ENCODE measurements at places on chromosomes 11 and 22. TPM values are rescaled to one million over a fixed set of nuclear protein-coding genes. Genes with fewer than 3 reads are reported as not detected.

HBB gene
- 65.9 TPM for total RNA-seq

PRR5L gene
- 32.7 TPM for total RNA-seq

SLC35F2 gene
- total RNA-seq, result 22.0 TPM

SPTY2D1 gene
- 24.4 TPM for total RNA-seq

DEFB131B gene
- not detected for total RNA-seq

GGTLC2 gene
- not detected for total RNA-seq

CTSF gene
- total RNA-seq, result 87.4 TPM

LRRC32 gene
- total RNA-seq, result 33.2 TPM

DGCR6 gene
- total RNA-seq, result 1.5 TPM

SYT12 gene
- total RNA-seq, result 0.58 TPM

NCAM1 gene
- 20.3 TPM for total RNA-seq

ELFN2 gene
- total RNA-seq, result 31.2 TPM

APOC3 gene
- 8.4 TPM for total RNA-seq

ANO5 gene
- 10.4 TPM for total RNA-seq

OR2D2 gene
- total RNA-seq, result not detected

CRYBB3 gene
- total RNA-seq, result 1.4 TPM

PGA5 gene
- total RNA-seq, result not detected

SYCE3 gene
- not detected for total RNA-seq

PKDREJ gene
- 0.32 TPM for total RNA-seq

BTBD18 gene
- total RNA-seq, result not detected

OR8D4 gene
- total RNA-seq, result not detected

RABL2B gene
- total RNA-seq, result 38.3 TPM

OR8A1 gene
- not detected for total RNA-seq

ABTB2 gene
- 9.8 TPM for total RNA-seq

SPI1 gene
- total RNA-seq, result 35.3 TPM

SLC22A9 gene
- total RNA-seq, result 0.72 TPM

PHLDA2 gene
- total RNA-seq, result 38.7 TPM

TAF1D gene
- 85.1 TPM for total RNA-seq

MS4A2 gene
- 11.2 TPM for total RNA-seq

GTF2H1 gene
- total RNA-seq, result 35.7 TPM

ESRRA gene
- 97.7 TPM for total RNA-seq

KCNJ5 gene
- total RNA-seq, result 1.6 TPM

ANO1 gene
- total RNA-seq, result 228 TPM

DRD2 gene
- 0.32 TPM for total RNA-seq

ZNF280A gene
- not detected for total RNA-seq

IL18 gene
- total RNA-seq, result 34.3 TPM

OR5M3 gene
- not detected for total RNA-seq

OR4D5 gene
- not detected for total RNA-seq

MAPK8IP1 gene
- total RNA-seq, result 16.3 TPM

OR52I2 gene
- not detected for total RNA-seq

FAM227A gene
- total RNA-seq, result 5.1 TPM

KIF18A gene
- total RNA-seq, result 1.0 TPM

THY1 gene
- total RNA-seq, result 17.8 TPM

YPEL4 gene
- total RNA-seq, result 1.9 TPM

IFITM10 gene
- 13.9 TPM for total RNA-seq

KRTAP5-7 gene
- not detected for total RNA-seq

TMEM191C gene
- 2.8 TPM for total RNA-seq

CCDC73 gene
- total RNA-seq, result not detected

SHISAL1 gene
- total RNA-seq, result 3.8 TPM

DKK3 gene
- total RNA-seq, result 80.0 TPM

PANX3 gene
- total RNA-seq, result not detected

RAC2 gene
- total RNA-seq, result 46.4 TPM

POU2AF1 gene
- total RNA-seq, result 12.9 TPM

ZP1 gene
- 0.17 TPM for total RNA-seq

MALAT1 gene
- total RNA-seq, result 9,267 TPM
